ENCODE measurements at places on chromosomes 4 and X.

- DNase-seq: no peak
Measured at GRCh38 chr4:126705266-126705665, 927.5 kb upstream of the INTU start.

- no peak for DNase-seq
Measured at GRCh38 chrX:53223068-53223693, 1.8 kb downstream of the KDM5C start.

DNA sequence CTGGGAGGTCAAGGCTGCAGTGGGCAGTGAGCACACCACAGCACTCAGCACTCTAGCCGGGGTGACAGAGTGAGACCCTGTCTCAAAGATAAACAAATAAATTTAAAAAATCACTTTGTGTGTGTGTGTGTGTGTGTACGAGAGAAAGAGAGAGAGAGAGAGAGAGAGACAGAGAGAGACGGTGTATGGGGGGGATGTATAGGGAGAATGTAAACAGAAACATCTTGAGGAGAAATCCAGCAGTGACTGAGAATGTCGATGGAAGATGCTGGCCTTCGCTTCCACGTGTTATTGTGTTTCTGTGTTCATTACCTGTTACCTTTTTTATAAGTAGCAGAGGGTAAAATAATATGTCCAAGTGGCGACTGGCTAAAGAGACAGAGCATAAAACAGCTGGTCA is 23.6 kb upstream of the RBPJ start:
- DNase-seq: no peak

GRCh38 chrX:12975991-12976558 is 1.2 kb downstream of the TMSB4X start:
- DNase-seq: peak; percentile 63

DNA sequence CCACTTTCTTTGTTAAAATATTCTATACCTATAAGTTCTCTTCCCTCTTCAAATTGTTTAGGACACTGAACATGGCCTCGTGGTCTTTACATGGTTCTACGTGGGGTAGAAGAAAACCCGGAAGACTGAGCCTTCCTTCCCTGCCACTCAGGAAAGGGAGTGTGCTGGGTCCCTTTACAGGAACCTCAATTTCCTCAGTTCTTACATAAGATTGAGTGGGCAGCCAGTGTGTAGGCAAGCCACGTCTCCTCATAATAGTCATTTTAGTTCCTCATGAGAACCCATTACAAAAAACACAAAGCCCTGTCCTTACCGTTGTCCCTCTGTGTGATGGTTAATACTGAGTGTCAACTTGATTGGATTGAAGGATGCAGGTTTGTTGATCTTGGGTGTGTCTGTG is 28.7 kb upstream of the SMIM10L2A start:
- DNase-seq: no peak

DNA sequence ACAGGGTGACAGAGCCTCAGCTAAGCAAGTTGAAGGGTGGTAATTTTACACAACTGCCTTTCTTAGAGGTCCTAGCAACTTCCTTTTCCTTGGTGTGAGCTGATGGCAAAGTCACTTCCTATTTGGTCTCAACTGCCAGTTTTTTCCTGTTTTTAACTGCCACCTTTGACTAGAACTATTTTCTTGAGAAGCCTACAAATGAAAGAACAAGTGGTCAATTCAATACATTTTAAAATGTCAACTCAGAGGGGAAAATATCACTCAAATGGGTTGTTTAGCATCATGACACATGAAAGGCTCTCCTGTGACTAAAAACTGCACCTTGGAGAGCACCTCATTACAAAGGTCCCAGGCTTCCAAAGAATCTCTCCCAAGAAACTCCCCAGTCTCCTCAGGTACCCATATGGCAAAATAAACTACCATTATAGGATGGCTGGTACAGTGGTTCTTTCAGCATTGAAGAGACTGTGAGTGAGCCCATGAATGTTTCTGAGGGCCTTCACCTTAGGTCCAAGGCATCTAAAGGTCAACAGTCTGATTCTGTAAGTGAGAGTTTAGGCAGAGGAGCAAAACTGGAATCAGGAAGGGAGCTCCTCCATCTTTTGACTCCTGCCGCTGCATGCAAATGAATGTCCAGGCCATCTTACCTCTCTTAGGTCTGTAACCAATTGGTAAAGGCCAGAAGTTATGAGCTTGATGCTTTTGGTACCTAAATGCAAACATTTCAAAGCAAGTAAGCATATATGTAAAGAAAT is 5.5 kb upstream of the STK26 start:
- no peak for DNase-seq

GRCh38 chr4:40594261-40595178 is 35.1 kb downstream of the RBM47 start:
- DNase-seq: no peak

- no peak for DNase-seq
Measured at GRCh38 chrX:14922437-14922836, 49.2 kb downstream of the MOSPD2 start.

GRCh38 chrX:117120700-117121099 is 657.9 kb upstream of the CT83 start:
- no peak for DNase-seq

GRCh38 chrX:115679460-115679859 is 118.5 kb downstream of the PLS3 start:
- no peak for DNase-seq

DNA sequence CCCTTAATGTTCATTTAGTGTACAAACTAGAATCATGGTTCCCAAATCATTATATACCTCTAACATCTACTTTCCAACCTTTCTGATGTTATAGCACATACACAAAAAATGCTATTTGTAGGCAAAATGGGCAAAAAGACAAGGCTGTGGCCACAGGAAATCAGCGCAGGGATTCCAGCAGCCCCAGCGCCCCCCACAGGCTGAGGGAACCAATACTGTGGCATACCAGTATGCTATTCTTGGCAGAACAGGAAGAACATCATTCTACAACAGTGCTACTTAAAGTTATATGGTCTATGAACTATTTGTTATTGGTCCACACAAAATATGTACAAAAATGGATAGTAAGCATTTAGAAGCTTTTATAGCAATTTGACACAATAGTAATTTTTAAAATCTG is 25.3 kb downstream of the STEEP1 start:
- peak; percentile 7 for DNase-seq

DNA sequence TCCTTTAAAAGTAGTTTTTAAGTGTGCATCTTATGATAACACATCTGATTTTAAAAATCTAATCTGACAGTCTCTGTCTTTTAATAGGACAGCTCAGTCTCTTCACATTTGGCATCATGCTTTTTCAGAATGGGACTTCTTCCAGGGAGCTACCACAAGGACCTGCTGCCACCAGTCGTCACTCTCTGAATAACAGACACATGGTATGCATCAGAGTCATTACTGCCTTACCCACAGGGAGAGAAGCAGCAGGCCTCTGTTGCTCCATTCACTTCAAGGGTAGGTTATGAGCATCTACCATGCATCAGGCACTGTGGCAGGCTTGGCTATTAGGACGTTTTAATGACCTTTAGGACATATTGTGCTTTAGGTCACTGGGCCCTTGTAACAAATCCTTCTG is 50.0 kb upstream of the AFAP1 start:
- no peak for DNase-seq

DNA sequence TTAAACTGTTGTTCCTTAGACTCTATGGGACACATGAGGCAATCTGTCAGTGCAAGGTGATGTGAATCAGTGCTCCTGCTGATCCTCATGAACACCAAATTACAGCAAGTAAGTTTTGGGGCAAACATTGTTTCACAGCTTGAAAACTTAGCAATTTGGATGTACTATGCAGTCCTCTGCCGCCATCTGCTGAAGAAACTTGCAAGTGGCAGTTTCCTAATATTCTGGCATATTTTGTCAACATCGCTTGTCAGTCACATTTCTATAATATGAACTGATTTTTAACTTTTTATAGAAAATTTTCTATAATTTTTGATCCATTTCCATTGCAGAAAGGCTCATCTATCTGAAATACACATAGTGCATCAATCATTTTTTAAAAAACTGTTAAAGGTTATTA is 56.3 kb downstream of the ZAR1 start:
- no peak for DNase-seq

DNA sequence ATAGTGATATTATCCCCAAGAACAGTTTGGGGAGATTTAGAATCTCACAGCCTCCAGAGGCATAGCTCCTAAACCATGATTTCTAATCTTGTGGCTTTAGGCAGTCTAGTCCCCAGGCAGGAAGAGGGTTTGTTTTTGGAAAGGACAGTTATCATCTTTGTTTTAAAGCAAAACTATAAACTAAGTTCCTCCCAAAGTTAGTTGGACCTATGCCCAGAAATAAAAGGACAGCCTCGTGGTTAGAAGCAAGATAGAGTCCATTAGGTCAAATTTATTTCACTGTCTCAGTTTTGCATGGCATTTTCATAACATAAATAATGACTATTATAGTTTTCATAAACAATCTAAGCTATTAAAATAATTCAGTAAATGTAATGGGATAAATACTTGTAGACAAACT is 120.5 kb downstream of the MAGEC2 start:
- no peak for DNase-seq

DNA sequence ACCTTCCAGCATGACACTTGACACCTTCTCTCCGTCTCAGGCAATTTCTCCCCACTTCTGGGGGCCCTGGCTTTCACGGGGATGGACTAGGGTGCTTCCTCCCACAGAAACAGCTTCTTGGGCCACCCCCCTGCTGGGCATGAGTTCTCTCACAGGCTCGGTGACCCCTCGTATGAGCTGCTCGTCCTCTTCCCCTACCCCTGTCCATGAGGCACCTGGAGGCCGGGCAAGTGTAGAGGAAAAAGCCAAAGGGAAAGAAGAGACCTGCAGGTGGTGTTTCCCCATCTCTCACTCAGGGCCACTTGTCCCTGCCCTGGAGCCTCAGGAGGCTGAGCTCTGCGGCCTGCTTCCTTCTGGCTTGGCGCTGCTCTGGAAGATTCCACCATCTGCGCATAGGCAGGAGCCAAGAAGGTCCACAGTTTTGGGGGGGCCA is 1.9 kb upstream of the RGS12 start:
- no peak for DNase-seq

Data from CD4-positive, alpha-beta T cell treated with Interleukin-17A for 4 hours (primary cell).